Smooth muscle cell of the brain vasculature (primary cell): ENCODE measurements at places on chromosomes 2 and 18.

- no peak for DNase-seq
Measured at GRCh38 chr18:73646772-73647171, 500.9 kb downstream of the FBXO15 start.

GRCh38 chr18:29248805-29249204 is 1071.9 kb upstream of the CDH2 start:
- no peak for DNase-seq

- DNase-seq = no peak
Measured at GRCh38 chr2:17388798-17389197, 129.4 kb downstream of the RAD51AP2 start.

GRCh38 chr18:31380912-31381311 is 4.3 kb downstream of the DSG4 start:
- DNase-seq = no peak

GRCh38 chr18:71707400-71707799 is 836.7 kb downstream of the CBLN2 start:
- DNase-seq = no peak

DNA sequence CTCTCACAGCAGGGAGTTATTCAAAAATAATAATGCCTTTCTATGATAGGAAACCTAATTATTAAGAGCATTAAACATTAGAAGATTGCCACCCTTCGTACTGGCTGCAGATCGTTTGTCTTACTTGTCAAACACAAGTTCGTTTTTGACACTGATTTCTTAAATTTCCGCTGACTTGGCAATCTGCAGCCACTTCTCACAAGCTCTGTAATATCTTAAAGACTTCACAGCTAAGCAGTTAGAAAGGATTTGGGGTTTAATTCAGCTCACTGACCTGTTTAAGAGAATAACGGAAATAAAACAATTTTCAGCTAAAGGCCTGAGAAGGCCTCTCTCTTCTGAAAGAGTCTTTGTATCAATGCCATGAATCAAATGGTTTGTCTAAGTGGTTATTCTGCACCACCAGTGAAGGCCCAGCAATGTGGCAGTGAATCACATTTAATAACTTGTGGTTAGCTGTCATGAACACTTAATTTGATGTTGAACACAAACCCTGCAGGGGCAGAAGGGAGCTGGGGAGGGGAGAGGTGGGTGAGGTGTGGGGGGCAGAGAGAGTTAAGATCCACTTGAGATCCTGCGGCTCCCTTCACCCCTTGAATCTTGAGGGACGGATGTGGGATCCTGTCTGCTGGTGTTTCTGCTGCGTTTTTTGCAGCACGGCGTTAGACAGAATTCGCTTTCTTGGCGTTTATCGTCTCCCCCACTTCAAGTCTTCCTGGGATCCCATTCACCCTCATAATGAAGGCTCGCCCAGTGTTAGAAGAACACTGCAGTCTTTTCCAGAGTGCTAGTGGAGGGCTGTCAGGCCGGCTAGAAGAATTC is 145.4 kb upstream of the SATB2 start:
- no peak for DNase-seq

GRCh38 chr2:163266772-163267171 is 428.2 kb upstream of the KCNH7 start:
- DNase-seq = peak; percentile 37

DNA sequence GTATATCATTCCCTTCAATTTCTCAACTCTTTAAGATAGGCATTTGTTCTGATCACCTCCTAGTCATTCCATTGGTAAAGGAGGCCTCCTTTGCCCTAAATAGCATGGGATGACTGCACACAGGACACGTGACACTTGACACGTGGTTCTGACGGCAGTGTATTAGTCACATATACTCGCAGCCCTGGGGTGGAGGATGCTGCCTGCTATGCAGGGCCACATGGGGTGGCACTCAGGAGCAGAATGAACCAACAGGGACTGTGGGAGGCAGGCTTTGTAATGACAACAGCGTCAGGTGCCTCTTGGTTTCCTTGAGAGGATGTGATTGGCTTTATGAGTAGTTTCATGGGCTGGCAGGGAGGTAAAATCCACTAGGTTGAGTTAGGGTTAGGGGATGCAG is 9.3 kb upstream of the KCNS3 start:
- DNase-seq = no peak

DNA sequence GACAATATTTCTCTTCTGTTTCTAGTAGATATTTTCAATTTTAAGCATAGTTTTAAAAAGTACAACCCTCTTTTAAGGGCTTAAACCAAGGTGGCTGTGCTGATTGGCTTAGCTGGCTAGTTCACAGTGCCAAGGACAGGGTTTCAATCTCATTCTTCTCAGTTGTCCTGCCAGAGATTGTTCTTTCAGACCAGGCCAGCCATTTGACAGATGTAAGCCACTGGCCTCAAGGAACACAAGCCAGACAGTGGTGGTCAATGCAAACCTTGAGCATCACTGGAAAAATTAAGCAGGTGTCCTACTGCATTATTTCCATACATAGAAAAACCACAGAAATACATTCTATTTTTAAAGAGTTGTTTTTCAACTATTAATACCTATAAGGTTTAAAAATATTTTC is 5.9 kb downstream of the RNF103 start:
- no peak for DNase-seq

DNA sequence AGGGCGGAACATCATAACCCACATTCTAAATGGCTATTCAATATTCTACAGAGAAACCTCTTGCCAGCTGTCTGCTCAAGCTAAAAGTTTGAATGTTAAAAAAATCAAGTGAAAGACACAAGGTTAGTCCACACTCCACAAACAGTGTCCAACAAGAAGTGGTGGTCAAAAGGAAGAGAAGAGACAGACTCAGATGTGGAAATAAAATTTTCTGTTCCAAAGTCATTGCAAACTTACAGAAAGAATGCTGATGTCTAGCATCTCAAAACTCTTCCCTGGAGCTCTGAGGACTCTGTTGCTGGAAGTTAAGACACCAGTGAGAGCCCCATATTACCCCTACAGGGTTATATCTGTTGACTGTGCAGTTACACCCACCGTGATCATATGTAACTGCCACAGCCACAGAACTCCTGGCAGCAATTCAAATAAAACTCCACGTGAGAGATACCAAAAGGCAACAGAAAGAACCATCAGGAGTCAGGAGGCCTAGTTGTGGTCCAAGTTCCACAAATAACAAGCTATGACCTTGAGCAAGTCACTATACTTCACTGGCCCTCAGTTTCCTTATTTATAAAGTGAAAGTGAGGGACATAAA is 60.9 kb downstream of the AAK1 start:
- DNase-seq = no peak

- no peak for DNase-seq
Measured at GRCh38 chr2:67055387-67056304, 341.5 kb upstream of the ETAA1 start.

GRCh38 chr18:74579496-74580065 is 18.1 kb upstream of the ZNF407 start:
- no peak for DNase-seq

GRCh38 chr2:144445196-144445595 is 74.7 kb downstream of the ZEB2 start:
- DNase-seq = no peak

- no peak for DNase-seq
Measured at GRCh38 chr2:101399021-101399799, 11.9 kb upstream of the CREG2 start.

- DNase-seq = no peak
Measured at GRCh38 chr2:20533993-20534622, 87.2 kb downstream of the RHOB start.

DNA sequence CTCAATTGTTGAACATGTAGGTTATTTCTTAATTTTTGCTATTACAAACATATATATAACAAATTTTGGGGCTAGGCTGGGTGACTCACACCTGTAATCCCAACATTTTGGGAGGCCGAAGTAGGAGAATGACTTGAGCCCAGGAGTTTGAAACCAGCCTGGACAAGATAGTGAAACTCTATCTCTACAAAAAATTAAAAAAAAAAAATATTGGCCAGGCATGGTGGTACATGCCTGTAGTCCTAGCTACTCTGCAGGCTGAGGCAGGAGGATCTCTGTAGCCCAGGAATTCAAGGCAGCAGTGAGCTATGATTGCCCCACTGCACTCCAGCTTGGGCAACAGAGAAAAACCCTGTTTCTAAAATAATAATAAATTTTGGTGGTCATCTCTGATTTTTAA is 23.5 kb downstream of the SLC4A1AP start:
- DNase-seq = no peak

- no peak for DNase-seq
Measured at GRCh38 chr2:196167666-196168065, 3.7 kb downstream of the STK17B start.

DNA sequence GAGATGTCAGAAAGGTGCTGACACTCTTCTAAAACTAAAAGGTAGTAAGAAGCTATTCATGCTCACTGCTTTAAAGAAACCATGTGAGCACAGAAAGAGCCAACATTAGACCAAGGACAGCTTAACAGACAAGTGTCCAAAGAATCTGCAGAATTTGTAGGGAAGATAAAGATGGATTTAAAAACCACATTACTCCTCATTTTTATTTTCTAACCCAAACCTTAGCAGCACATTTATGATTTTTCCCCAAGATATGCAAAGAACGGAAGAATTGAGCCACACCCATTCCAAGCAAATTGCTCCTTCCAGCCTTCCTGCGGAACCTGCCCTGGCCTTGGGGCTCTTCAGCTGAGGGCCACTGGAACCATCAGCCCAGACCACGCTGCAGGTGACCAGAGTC is 26.9 kb downstream of the MBP start:
- DNase-seq = no peak

GRCh38 chr2:68309426-68309825 is 10.3 kb downstream of the CNRIP1 start:
- DNase-seq = no peak

GRCh38 chr2:179594268-179595112 is 266.9 kb downstream of the ZNF385B start:
- no peak for DNase-seq

DNA sequence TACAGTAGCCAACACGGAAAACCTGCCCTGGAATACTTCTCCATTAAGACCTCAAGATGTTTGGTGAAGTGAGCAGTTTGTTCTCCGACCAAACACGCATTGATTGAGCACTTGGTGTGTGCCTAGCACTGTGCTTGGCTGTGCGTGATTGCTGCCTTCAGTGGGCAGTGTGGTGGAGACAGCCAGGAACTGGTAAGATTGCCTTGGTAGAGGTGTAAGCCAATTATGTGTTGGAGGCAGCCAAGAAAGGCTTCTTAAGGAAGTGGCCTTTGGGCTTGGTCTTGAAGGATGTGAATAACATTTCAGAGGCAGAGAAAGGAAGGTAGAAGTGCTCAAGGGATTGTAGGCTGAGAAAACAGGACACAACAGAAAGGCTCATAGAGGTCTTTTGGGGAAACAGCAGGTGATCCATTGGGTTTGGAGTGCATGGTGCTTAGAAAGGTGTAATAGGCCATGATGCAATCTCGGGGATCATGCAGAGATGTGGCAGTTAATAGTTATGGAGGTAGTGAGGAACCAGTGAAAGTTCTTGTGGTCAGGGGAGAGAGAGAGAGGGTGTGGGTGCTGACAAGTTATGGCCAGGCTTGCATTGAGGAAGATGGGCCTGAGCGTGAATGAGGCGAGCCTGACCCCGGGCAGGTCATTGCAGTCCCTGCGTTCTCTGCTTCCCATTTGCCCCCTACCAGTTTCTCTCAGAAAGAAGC is 6.3 kb downstream of the B3GNT2 start:
- DNase-seq = no peak

GRCh38 chr2:177117755-177118154 is 94.8 kb upstream of the HNRNPA3 start:
- DNase-seq = no peak

DNA sequence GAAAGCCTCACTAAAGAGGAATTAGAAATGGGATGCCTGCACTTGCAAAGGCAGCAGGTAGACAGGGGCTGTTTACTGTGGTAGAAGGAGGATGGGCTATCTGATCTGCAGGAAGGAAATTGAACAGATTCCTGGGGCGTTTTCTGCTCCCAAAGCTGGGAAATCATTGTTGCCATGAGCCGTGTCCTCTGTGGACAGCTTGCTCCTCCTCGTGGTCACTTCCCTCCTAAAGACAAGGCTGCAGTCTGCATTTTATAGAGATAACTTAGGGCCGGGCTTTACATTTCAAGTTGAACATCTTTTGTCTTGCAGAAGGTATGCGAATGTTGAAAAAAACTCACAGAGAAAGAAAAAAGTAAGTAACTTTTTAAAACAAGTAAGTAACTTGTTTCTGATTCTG is 50.9 kb downstream of the DCDC2C start:
- DNase-seq = no peak
